NCI-H2081 (cell line): ENCODE measurements at places on chromosomes 2 and 18.

DNA sequence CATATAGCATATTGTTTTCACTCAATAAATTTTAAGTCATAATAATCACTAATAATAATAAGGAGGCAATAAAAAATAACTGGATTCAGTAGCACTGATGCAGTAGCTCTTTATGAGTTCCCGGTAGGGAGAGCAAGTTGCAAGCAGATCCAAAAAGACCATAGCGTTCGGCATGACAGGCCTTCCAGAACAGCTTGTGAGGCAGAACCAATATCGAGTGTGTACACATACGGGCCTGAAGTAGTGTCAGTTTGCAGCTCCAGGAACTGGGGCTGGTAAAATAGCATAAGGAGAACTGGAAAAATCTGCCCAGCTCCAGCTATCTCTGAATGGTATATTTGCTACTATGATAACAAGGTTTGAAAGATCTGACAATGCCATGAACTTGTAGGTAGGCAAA, 1607.8 kb upstream of the PIK3C3 start:
- DNase-seq = no peak

DNA sequence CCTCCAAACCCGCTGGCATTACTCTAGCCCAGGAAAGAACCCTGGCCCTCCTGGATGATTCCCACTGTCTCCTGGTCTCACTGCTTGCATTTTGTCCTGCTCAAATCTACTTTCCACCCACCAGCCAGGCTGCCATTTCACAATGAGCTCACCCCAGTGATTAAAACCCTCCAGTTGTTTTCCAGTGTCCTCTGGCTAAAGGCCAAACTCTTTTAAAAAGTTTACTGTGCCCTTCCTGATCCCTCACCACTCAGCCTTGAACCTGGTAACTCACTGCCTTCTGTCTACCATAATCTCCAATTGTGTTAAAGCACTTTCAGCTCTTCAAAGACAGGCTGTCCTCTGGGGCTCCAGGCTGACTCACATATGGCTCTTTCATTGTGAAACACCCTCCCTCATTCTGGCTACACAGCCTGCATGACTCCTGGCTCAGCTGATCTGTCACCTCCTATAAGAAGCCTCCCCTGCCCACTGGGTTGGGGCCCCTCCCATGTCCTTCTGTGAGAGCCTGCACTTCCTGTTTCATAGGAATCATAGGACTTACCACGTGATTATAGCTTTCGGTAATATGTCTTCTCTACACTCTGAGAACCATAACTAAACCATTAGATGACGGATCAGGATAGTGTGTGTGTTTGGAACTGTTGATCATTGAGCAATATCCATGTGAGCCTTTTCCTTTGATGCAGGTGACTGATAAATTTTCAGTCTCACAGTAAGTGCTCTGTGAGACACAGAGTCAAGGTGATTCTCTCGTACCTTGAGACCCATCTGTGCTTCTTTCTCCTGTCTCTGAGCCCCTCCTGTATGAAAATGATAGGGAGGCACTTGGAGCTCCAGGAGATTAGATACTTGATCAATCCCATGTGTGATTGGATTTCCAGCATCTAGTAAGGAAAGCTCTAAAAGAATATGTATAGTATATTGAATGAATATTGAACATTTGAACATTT, 590.8 kb upstream of the ID2 start:
- no peak for DNase-seq

GRCh38 chr2:237281836-237282306, 132.1 kb downstream of the COL6A3 start:
- no peak for DNase-seq

DNA sequence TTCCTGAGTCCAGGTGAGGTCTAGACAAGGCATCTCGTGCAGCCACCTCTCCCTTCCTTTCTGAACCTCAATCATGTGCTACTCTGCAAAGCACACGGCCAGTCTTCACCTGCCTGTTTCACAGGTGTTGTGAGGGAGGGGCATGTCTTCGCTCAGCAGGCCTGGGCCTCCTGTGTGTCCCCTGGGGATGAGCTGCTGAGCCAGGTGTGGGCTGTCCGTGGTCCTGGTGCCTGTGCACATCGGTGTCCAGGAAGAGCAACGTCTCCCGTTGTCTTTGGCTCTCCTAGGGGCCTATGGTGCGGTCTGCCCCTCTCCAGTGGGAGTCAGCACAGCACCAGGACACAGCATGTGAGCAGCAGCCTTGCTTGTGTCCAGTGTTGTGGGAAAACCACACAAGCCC, 16.7 kb downstream of the ARHGEF4 start:
- DNase-seq = no peak

- DNase-seq = peak; percentile 36
These were observed 233.5 kb upstream of the ATP5MC3 start for GRCh38 chr2:175414882-175415487.

DNA sequence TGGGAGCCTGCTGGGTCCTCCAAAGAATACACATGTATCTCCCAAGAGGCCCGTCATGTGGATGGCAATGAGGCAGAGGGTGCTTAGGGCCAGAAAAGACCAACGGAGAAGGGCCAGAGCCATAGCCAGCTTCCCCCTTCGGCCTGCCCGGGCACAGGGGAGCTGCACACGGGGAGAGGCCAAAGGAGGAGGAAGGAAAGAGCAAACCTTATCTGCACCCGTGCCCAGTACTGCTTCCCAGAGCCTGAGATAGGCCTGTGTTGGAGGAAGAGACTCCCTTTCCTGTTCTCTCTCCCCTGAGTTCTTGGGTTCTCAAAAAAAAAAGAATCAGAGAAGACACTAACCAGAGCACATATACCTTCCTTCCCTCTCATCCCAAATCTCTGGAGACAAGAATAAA, 250.3 kb downstream of the ANAPC1 start:
- DNase-seq = no peak

DNA sequence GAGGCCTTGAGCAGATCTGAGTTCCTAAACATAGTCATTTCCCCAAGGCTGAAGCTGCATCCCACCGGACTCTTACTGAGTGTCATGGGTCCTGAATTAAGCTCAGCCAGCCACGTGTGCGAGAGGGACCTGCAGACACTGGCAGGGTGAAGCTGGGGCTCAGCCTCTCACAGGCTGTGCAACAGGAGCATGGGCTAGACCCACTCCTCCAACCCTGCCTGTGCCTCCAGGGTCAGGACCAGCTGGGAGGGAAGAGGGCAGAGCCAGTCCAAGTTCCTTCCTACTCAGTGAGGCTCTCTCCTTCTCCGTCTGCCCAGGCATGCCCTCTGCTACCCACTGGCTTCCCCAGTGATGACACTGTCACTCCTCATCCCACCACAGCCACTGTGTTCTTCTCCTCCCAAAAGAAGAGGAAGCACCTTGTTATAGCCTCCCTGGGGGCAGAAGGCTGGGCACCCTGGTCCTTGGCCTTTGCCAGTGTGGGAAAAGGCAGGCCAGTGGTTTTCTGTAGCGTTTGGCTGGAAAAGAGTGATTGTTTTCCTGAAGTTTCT, 78.9 kb downstream of the KCNF1 start:
- DNase-seq = no peak

DNA sequence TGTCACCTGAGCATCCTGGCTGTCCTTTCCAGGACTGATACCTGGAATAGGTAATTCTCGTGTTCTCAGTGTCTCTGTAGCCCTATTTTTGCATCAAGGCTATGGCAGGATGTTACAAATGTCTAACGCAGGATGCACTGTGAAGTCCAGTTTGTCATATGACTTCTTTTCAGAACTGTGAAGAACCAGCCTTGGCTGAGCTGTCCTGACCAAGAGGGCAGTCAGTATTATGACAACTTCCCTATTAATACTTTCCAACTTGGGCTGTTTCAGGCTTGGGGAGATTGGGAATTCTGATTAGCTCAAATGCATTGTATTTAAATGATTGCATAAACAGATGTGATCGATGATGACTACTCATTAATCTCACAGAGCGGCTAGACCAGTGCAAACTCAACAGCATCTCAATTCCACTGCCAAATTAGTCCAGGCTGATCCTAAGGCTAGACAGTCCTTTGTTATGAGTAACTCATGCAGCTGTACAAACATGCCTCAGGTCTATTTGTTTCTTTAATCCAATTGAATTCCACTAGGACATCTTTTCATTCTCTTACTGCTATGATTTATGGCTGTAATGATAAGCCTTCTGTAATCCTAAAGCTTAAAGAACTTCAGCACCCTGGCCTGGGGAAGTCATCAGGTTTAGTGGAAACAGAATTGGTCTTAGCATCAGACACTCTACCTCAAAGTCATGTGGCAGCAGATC, 331.6 kb downstream of the KCNS3 start:
- peak; percentile 38 for DNase-seq

GRCh38 chr2:233846387-233847247, 7.7 kb downstream of the HJURP start:
- no peak for DNase-seq

DNA sequence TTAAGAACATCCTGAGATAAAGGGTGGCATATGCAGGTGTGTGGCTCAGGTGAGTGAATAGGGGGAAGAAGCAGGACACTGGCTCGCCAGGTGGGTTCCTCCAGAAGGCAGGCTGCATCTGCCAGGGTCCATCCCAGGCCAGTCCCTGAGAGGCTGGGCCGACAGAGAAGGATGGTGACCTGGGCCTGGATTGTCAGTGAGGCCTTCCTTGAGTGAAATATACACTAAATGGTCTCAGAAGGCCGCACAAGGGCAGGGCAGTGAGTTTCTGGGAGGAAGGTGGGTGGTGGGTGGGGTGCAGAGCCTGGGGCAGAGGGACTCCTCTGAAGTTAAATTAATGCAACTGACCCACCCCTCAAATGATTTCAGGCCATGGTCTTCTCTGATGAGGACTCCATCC, 182.1 kb downstream of the ANKRD30B start:
- no peak for DNase-seq

- no peak for DNase-seq
These were observed 433.1 kb upstream of the HS6ST1 start for GRCh38 chr2:128751746-128752145.

- DNase-seq = no peak
These were observed 1508.7 kb upstream of the TMEFF2 start for GRCh38 chr2:193703411-193703810.

- DNase-seq = no peak
These were observed 267.4 kb upstream of the NT5C1B start for GRCh38 chr2:18856765-18857164.

- DNase-seq = no peak
These were observed 44.7 kb downstream of the TRPM8 start for GRCh38 chr2:233961905-233962304.

GRCh38 chr2:105774781-105775337, 30.1 kb downstream of the NCK2 start:
- DNase-seq = no peak

GRCh38 chr2:10285556-10286198, 17.0 kb upstream of the HPCAL1 start:
- peak; percentile 29 for DNase-seq

DNA sequence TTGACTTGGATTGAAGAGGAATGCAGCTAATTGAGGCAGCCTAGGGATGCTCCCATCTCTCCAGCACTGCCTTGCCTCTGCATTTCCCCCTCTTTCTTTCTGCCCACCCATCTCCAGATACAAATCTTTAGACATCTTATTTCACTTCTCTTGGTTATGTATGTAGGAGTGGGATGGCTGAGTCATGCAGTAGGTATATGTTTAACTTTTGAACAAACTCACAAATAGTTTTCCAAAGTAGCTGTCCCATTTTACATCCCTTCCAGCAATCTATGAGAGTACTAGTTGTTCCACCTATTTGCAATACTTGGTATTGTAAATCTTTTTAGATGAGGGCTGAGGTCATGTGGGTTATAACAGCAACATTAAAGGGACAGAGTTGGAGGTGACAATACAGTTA, 329.9 kb downstream of the DYSF start:
- DNase-seq = no peak

DNA sequence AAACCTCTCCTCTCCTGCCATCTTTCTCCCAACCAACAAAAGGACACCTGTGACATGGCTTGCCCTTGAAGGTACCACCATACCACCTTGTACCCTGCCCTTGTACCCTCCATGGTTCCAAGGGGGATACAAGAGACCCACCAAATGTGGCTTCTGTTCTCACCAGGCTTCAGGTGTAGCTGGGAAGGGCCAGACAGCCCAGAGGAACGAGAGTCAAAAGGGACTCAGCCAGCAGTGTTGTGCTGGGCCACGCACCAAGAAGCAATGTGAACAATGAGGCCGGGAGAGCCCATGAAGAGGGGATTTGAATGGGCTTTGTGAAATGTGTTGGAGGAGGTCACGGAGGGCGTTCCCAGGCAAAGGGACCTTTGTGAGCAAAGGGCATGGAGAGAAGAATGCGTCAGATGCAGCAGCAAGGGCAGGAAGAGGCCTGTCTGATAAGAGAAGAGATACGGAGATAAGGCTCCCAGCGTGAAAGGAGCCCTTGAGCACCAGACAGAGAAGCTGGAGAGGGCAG, 48.6 kb downstream of the PLB1 start:
- no peak for DNase-seq

DNA sequence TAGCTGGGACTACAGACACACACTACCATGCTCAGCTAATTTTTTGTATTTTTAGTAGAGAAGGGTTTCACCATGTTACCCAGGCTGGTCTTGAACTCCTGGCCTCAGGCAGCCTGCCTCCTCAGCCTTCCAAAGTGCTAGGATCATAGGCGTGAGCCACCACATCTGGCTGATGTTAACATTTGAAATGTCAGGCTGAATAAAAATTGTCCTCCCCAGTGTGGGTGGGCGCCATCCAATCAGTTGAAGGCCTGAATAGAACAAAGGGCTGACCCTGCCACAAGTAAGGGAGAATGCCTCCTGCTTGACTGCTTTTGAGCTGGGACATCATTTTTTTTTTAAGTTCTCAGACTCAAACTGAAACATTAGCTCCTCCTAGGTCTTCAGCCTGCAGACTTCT, 21.0 kb upstream of the RHOB start:
- no peak for DNase-seq

DNA sequence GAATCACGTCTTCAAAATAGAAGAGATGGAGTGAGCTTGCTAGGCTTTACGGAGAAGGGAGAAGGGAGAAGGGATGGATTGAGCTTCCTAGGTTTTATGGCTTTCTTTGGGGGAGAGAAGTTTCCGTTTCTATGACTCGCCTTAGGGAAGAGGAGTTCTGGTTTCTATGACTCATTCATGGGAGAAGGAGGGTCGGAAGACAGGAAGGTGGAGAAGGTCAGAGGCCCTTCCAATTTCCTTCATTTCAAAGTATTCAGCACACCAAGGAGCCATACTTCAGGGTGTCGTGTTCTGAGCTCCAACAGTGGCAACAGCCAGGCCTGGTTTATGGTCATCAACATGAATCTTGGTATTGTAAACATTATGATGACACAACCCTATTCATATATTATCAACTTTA, 284.7 kb upstream of the VWC2L start:
- no peak for DNase-seq

GRCh38 chr2:233289648-233290047, 18.0 kb upstream of the SAG start:
- peak; percentile 44 for DNase-seq

GRCh38 chr2:235966396-235966795, 201.8 kb downstream of the GBX2 start:
- no peak for DNase-seq
